Vagina (tissue), 2 donors: ENCODE measurements at places on chromosomes 3 and 15. TPM values are rescaled to one million over a fixed set of nuclear protein-coding genes. Genes with fewer than 3 reads are reported as not detected.

Gene HYKK
- total RNA-seq, result 9.6 TPM

Gene TLR9
- total RNA-seq, result not detected

Gene PRICKLE2
- 39.3 TPM for total RNA-seq

Gene STAC
- total RNA-seq, result 3.9 TPM

Gene MAGEF1
- 25.5 TPM for total RNA-seq

Gene C3orf70
- total RNA-seq, result 5.6 TPM

Gene SCG3
- 1.5 TPM for total RNA-seq

Gene C3orf49
- not detected for total RNA-seq

Gene CD86
- total RNA-seq, result 0.98 TPM

Gene MYLK
- total RNA-seq, result 352 TPM

Gene CHRD
- total RNA-seq, result 32.7 TPM

Gene TM4SF4
- not detected for total RNA-seq

Gene ATP13A5
- not detected for total RNA-seq
